CD4-positive, alpha-beta T cell treated with Interleukin-21 for 1 hour (primary cell): ENCODE measurements at places on chromosomes 13 and 19.

- no peak for DNase-seq
Measured at GRCh38 chr19:50514346-50515167, 844 bp upstream of the ASPDH start.

- DNase-seq, result no peak
Measured at GRCh38 chr13:41706152-41706551, 248.8 kb downstream of the RGCC start.

DNA sequence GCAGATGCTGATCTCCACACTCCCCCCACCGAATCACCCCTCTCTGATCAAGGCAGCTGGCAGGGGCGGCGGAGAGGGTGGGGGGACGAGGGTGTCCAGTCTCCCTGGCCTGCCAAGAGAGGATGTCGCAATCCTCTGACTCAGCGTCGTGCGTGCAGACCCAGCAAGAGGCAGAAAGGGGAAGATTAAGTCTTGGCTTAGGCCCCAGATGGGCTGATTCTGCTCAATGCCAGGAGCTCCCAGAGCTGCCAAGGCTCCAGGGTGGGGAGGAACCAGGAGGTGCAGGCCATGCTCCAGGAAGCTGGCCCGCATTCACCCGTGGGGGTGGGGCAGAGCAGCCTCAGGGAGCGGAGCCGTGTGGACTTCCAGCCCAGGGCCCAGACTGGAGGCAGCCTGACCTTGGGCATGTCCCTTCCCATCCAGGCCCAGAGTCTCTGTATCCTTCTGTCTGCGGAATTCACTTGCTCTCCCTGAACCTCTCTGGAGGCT is 6.6 kb upstream of the BCL3 start:
- no peak for DNase-seq

DNA sequence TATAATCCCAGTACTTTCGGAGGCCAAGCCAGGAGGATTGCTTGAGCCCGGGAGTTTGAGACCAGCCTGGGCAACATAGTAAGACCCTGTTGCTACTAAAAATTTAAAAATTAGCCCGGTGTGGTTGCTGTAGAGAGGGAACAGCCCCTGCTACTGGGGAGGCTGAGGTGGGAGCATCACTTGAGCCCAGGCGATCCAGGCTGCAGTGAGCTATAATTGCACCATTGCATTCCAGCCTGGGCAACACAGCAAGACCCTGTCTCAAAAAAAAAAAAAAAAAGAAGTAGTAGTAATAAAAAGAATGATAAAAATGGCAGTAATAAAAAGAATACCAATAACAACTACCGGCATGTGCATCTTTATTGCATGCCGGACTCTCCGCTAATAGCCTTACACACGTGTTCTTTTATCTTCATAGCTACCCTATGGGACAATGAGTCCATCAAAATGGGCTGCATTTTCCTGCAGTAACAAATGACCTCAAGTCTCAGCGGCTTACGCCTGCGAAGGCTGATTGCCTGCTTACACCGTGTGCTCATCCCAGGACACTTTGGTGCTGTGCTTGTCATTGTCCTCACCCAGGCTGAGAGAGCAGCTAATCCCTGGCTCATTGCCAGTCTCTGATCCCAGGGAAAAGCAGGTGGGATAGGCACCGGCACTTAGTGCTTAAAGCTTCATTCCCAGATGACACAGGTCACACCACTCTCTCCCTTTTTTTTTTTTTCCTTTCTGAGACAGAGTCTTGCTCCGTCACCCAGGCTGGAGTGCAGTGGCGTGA is 14.4 kb upstream of the SYCN start:
- no peak for DNase-seq

DNA sequence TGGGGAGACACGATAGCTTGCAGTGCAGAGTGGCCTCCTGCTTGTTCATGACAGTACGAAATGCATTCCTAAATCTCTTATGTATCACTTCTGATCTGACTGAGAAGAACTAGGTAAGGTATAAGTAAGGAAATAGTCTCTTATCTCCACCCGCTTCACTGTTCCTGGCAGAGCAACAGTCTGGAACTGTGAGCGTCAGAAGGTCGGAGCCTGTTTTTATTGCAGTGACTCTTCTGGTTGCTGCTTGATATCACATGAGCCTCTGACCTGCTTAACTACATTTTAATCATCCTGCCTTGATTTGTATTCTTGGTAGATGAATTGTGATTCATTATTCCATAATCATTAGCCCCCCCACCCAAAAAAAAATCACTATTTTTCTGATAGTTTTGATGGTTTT is 69.0 kb downstream of the COL4A2 start:
- no peak for DNase-seq

DNA sequence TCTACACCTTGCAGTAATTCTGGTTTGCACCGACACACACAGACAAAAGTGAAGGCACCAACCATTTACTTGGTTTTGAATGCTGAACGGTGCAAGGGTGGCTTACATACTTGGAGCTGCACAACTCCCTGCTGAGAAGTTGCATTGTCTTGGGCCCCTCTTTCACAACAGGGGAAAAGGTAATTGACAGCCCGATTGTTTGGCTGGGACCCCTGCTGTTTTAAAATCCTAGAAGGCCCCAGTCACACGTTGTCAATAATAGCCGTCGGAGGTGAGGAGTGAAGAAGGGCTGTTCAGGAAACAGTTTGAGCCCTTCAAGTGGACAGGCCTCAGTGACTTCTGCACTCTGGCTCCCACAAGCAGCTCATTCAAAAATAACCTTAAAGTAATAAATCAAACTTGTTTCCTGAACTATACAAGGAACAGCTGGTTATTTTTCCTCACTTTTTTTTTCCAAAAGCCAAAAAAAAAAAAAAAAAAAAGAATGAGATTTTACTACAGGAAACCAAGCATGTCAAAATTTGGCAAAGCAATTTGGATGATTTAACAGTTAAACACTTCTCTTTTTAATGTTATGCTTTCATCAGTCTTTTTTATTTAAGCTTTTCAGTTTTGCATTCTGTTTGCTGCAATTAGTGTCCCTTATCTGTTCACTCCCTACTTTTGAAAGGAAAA is 19.0 kb upstream of the SPRY2 start:
- DNase-seq, result no peak

GRCh38 chr19:801861-802497 is 4.7 kb downstream of the PTBP1 start:
- no peak for DNase-seq

GRCh38 chr19:7266832-7267231 is 27.4 kb downstream of the INSR start:
- no peak for DNase-seq

GRCh38 chr19:44818466-44819031 is 9.6 kb downstream of the BCAM start:
- DNase-seq, result no peak

DNA sequence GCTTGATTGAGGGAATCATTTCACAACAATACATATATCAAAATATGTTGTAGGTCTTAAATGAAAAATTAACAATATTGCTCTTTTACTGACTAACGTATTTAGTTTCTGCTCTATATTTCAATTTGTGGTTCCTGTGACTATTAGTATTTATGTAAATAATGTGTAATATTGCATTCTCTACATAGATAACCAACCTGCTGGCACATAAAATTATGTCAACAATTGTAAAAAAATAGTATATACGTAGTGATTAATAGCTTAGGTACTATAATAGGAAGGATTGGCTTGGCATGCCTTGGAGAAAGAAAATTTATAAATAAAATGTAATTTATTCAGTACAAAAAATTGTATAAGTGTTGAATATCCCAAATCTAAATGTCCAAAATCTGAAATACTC is 1336.1 kb downstream of the PCDH9 start:
- no peak for DNase-seq

DNA sequence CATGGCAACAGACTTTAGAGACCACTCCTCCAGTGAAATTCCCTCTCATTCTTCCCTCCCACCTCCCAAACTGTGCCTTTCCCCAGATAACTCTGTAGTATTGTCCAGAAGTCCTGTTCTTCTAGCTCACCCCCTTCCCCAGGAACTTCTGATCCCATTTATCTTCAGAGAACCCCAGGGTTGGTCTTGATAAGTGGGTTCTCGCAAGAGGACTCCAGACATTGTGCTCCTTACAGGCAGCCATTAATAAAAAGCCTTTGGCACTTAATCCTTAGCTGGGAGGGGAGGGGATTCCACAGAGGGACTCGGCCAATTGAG is 1.9 kb downstream of the LTBP4 start:
- DNase-seq, result no peak

GRCh38 chr19:3607303-3608078 is 816 bp upstream of the TBXA2R start:
- no peak for DNase-seq

DNA sequence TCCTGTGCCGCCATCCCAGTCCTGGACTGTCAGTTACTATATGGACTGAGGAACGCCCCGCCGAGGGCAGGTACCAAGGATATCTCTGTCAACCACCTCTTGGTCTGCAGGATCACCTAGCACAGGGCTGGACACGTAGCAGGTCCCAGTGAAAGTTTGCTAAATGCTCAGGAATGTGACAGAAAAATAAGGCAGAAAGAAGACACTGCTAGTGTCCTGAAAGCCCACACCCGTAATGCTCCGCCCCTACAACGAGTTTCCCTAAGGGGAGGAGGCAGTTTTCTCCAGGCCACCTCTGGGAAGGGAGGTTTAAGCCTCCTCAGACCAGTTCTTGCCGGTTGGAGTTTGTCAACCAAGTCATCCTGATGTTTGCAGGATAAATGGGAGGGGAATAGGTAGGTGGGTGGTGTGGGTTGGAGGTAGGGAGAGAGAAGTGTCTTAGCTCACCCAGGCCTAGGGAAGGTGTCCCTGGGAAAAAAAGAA is 1.7 kb upstream of the SERTAD3 start:
- DNase-seq, result no peak

DNA sequence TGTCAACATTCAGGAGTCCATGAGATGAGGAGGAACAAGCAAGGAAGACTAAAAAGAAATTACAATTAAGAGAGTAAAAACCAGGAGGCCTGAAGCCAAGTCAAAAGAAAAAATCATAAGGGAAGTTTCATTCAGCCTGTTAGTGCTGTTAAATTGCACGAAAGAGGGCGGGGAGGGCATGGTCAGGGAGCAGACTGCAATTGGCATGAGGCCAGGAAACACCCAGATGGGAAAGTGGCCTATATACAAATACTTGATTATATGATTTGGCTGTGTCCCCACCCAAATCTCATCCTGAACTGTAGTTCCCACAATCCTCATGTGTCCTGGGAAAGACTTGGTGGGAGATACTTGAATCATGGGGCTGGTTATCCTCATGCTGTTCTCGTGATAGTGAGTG is 43.9 kb downstream of the TNFSF13B start:
- no peak for DNase-seq

- DNase-seq, result peak; percentile 45
Measured at GRCh38 chr13:20702915-20703779, at the start of gene IL17D. Gene IL17D, plus strand, starts transcription at chr13:20703699. Its CDS starts 303 bp downstream, at chr13:20704002.

GRCh38 chr13:41306271-41307145 is 4.6 kb upstream of the NAA16 start:
- no peak for DNase-seq

DNA sequence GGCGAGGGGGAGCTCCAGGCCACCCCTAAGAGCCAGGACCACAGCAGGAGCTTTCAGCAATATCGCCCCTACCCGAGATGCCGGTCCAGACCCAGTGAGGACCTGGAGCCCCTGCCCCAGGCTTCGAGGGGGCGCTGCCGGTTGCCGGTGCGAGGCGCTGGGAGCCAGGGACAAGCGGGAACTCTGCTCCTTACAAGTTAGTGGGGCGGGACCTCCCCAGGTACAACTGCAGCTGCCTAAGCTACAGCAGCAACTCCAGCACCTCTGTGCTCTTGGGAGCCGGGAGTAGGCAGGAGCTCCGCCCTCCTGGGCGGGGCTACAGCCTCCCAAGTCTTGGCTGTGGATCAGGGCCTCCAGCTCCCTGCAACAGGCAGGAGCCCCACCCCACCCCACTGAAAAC is 15.2 kb upstream of the TSC22D1 start:
- DNase-seq, result no peak

DNA sequence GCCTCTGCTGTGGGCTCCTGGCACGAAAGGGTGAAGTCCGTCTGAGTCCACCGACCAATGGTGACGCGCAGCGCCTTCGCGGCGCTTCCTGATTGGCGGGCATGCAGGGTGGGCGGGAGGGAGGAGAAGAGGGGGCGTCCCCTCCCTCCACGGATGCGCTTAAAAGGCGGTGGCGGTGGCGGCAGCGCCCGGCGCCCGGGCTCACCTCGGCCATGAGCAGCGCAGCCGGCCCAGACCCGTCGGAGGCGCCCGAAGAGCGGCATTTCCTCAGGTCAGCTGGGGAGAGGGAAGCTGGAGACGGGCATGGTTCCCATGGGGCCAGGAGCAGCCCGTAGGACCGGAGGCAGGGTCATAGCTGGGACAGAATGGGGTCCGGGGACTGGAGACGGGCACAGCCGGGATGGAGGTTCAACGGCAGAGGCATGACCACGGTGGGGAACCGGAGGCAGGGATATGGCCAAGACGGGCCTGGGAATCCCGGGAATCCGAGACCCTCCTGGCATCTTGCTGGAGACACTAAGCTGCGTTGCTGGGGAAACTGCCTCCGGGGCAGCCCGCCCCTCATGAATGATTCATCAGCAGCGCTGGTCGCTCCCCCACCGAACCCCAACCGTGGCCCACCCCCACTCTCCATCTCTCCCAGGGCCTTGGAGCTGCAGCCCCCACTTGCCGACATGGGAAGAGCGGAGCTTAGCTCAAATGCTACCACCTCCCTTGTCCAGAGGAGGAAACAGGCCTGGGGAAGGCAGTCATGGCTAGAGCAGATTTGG is at the start of gene YJEFN3:
Gene YJEFN3 (plus strand): TSS at position 191 of the 770 bp plus-strand sequence. CDS start 22 bp downstream, at position 213.
- DNase-seq, result no peak

GRCh38 chr13:28137596-28137995 is 749 bp upstream of the PAN3 start:
- no peak for DNase-seq

GRCh38 chr19:2360833-2361232 is 768 bp downstream of the TMPRSS9 start:
- DNase-seq, result no peak

DNA sequence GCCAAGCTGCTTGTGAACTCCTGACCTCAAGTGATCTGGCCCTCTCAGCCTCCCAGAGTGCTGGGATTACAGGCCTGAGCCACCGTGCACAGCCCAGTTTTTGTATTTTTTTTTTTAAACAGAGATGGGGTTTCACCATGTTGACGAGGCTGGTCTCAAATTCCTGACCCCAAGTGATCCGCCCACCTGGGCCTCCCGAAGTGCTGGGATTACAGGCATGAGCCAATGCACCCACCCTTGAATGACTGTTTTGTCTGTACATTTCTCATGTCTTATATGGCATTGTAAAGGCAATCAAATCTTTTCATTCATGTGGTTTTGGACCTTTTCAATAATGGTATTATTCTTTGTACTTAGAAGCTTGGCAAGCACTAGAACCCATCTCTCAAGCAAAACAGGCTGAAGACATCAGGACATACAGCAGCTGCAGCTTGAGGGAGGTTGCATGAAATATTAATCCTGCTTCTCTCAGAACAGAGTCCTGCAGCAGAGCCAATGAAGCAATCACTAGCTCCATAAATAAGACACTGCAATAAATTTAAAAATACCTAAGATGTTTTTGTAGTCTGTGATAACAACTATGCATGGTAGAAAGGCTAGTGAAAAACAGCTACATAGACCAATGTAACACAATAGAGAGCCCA is 209.9 kb downstream of the TUBA3C start:
- no peak for DNase-seq

GRCh38 chr13:99986741-99987140 is 5.2 kb downstream of the ZIC2 start:
- no peak for DNase-seq

- no peak for DNase-seq
Measured at GRCh38 chr19:13396250-13397080, 109.8 kb downstream of the CACNA1A start.

GRCh38 chr19:36113894-36114720 is 568 bp downstream of the POLR2I start:
- peak; percentile 31 for DNase-seq

GRCh38 chr19:28485292-28485691 is 727.7 kb downstream of the UQCRFS1 start:
- DNase-seq, result no peak

- no peak for DNase-seq
Measured at GRCh38 chr13:110470272-110471009, 91.1 kb downstream of the RAB20 start.
